ENCODE measurements at places on chromosomes 2 and 18.

- no peak for DNase-seq
Measured at GRCh38 chr2:179664972-179665812, 196.2 kb downstream of the ZNF385B start.

DNA sequence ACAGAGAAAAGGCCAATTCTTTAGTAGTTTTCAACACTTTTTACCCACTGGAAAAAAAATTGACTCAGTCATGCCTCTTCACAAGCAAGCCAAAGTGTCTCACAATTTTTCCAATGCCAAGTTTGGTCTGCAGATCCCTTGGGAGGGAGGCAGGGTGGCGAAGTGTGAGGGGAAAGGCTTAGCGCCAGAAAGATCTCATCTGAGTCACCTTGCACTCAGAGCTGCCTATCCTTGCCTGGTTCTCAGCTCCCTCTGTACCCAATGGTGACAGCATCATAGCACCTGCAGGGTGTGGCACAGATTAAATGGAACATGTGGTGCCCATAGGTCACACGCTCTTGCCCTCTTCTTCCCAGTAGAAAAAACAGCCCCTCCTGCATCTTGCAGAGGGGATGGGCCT lies 55.2 kb upstream of the GYPC start:
- no peak for DNase-seq

DNA sequence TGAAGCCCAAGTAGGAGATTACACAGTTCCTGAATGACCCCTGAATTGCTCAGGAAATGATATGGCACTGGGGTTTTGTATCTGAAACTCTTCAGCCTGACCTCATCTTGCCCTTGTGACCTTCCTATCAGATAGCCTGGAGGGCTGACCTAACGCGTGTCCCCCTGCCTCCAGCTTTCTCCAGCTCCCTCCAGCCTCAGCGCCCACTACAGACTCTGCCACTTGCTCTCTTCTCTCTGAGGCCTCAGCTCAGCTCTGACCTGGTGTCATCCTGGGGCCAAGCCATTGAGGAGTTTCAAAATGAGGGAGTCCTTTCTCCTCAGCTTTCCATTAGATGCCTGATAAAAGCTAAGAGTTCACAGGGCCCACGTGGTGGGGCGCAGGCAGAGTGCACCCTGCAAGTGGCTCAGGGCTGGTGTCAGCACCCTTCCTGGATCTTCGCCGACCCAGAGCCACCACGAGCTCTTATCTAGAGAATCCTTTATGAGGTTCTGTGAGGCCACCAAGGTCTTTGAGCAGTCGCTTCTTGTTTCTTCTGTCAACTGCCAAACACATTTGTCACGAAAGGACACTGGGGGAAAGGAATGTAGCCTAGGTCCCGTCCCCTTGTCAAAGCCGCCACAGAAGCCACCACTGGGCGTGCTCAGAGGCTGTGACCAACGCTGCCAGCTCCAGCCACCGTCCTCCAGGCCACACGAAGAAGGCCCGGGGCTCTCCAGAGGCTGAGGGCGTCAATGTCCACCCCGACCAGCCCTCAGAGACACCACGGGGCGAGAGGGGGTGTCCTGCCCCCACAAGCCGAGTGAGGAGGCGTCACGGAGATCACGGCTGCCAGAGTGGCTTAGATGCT lies 131.3 kb upstream of the GPC1 start:
- DNase-seq = no peak

DNA sequence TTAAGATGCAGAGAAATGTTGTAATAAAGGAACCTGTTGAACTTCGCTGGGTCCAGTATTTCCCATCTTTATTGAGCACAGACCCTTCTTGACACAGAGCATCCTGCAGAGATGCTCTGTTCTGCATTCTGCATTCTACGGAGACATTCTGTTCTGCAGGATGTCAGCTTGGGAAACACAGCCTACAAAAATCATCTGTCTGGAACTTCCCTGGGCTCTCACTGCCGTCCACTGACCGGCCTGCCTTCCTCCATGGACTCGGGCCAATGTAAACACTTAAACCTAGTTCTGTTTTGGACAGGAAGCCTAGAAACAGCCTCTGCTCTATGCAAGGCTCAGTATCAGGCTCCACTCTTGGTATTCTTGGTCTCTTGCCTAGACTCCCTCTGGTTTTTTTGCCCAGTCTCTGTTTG lies 90.0 kb upstream of the PPP1CB start:
- no peak for DNase-seq

DNA sequence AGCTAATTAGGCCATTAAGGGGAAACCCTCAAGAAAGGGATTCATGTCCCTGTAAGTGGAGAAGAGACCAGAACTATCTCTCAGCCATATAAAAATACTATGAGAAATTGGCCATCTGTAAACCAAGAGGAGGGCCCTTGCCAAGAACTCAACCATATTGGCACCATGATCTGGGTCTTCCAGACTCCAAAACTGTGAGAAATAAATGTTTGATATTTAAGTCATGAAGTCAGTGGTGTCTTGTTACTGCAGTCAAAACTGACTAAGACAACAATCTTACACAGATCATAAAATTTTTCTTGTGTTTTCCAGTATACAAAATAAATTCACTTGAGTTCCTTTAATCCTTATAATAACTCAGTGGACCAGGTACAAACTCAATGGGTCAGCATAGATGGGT lies 589.8 kb upstream of the CDH2 start:
- DNase-seq = no peak

GRCh38 chr2:71897836-71898235 lies 249.8 kb downstream of the CYP26B1 start:
- no peak for DNase-seq

DNA sequence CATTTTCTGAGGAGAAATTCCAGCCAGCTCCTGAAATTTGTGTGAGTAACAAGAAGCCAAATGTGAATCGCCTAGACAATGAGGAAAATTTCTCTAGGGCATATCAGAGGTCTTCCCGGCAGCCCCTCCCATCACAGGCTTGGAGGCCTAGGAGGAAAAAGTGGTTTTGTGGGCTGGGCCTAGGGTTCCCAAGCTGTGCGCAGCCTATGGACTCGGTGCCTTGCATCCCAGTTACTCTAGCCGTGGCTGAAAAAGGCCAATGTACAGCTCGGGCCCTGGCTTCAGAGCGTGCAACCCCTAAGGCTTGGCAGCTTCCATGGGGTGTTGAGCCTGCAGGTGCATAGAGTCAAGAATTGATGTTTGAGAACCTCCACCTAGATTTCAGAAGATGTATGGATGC lies 556.2 kb upstream of the DSEL start:
- no peak for DNase-seq

DNA sequence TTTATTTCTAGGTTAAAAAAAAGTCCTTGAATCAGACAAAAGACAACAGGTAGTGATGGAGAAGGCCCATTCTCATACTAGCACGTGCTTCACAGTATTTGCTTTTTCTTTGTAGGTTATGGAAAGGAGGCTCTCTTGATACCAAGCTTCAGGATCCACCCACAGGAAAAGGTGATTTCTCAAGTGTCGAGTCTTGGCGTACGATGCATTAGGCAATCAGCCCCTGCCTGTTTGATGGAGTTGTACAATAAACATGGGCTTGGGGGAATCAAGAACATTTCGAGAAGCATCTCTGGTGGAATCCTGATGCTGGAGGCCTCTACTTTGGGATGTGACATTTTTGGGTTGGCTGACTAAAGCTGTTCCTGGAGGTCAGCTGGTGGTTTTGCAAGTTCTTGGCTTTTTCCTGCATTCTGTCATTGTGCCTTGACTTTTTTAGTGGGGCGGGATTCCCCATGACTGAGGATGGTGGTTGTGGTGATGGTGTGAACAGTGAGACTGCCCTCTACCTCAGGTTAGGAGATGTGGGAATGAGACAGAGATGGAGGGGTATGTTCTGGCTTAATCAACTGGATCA lies 231.5 kb upstream of the SPRED2 start:
- DNase-seq = no peak

GRCh38 chr2:188622601-188623260 lies 331.1 kb downstream of the GULP1 start:
- DNase-seq = no peak

DNA sequence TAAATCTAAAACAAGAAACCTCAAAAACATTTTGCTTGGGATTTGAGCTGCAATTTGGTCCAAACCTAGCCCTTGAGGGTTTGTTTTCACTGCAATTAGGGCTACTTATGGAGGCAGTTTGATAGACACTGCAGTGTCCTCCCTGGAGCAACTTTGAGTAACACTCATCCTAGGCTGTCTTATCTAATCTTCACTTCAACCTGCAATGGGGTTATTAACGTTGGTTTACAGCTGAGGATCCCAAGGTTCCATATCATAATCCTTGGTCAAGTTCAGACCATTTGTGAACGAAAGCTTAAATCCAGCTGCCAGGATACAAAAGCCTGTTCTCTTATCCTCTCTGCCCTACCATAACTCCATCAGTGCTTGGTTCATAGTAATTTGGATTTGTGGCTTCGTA lies 2.5 kb downstream of the ANXA4 start:
- DNase-seq = no peak

DNA sequence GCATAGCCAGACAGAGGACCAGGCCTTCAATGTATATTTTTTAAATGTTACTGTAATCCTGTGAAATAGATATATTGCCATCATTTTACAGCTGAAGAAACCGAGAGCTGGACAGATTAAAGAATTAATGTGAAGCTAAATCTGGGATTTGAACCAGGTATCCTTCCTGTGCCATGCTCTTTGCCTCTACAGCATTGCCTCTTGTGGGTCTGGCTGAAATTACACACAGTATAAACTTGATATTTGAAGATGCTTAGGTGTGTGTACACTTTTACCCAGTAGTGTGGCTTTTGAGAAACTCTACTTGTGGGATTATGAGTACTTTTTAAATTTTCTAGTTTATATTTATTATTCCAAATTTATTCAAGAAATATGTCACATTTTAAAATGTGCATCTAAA lies 264.5 kb downstream of the CNTNAP5 start:
- DNase-seq = no peak

DNA sequence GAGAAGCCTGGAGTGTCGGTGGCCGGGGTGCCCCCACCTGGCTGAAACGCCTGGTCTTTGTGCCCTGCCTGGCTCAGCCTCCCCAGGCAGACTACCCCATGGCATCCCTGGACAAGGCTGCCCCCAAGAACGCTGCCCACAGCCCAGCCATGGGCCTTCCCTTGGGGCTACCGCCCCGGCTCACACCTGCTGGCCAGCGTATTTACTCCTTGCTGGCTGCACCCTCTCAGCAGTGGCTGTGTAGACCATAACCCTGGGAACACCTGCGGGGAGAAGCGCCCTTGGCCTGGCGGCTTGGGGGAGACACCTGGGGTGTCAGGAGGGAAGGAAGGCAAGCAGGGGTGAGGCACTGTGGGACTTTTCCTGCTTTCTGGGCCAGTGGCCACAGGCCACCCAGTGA lies 17.3 kb downstream of the CAPN10 start:
- no peak for DNase-seq

DNA sequence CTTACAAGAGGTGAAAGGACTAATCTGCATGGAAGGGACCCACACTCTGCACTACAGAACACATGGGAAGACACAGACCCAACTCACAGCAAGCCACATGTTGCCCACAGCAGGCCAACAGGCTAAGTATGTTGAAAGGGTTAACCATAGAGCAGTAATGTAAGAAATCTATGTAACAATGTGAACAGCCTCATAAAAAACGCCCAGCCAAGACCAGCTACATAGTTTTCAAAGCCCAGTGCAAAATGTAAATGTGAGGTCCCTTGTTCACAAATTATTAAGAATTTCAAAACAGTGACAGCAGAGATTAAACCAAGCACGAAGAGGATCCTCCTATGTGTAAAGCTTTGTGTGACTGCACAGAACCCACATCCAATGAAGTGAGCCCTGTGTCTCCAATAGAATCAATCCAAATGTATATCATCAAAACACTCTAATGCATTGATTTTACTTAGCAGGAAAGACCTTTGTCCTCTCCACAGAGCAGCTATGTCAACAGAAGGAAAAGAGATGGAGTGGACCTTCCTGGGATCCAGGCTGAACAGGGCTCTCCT lies 210.1 kb downstream of the AGPS start:
- DNase-seq = no peak

DNA sequence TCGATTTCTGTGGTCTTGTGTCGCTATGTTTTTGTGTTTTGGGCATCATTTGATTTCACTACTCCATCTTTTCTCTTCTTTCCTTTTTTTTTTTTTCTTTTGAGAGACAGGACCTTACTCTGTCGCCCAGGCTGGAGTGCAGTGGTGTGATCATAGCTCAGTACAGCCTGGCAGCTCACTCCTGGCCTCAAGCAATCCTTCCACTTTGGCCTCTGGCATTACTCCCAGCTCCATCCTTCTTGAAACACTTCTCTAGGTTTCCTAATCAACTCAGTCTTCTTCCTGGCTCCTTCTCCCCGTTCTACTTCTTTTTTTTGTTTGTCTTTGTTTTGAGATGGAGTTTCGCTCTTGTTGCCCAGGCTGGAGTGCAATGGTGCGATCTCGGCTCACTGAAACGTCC lies 26.5 kb downstream of the TCF23 start:
- no peak for DNase-seq

DNA sequence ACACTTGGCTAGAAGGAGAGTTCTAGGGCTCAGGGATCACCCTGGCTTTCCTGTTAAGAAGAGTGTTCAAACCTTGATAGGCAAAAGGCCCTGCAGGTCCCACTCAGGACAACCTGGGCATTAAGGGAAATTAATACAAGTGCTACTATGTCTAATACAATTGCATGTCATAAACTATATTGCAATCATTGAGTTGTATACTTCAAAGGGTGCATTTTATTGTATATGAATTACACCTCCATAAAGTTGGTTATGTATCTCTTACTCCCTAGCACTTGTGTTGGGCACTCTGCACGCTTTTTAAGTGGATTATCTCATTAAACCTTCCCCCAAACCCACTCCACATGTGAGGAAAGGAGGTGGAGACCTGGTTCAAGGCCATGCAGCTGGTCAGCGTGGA lies 172.1 kb upstream of the GLI2 start:
- DNase-seq = no peak

DNA sequence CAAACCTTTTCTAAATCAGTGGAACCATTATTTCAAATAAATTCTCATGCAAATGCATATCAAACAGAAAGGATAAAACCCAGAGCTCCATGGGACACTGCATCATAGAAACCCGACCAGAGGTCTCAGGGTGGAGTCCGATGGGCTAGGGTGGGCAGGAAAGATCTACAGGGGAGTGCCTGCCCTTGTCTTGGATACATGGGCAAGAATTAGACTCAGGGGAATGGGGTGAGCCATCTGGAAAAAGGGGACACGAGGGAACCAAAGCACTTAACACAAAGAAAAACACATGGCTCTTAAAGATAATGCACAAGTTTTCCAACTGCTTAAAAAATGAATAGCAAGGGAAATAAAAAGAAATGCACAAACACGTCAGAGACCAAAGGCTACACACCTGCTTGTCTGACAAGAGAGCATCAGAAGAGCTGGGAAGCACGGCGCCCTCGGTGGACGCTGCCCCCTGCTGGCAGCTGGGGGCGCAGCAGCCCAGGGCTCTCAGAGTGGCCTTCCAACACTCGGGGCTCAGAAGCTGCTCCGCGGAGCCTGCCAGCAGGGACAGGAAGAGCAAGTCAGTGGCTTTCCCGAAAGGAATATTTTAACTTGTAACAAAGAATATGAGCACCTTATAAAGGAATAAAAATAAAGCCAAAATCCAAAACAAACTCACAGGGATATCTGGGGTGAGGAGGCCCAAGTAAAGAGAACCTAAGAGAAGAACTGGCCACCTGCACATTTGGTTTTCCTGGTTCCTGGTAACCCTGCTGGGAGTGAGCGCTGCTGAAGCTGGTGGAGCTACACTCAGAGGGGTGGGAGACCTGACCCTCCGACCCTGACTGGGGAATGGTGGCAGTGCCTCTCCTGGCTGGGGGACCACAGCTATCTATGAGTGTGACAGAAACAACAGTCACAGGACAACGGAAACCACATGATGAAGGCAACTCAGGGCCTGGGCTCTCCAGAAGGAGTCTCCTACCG lies 54.5 kb downstream of the SIGLEC15 start:
- peak; percentile 70 for DNase-seq

GRCh38 chr2:240217431-240218301 lies 77.2 kb upstream of the OTOS start:
- DNase-seq = no peak

GRCh38 chr2:46539327-46540276 lies 60.2 kb downstream of the TMEM247 start:
- no peak for DNase-seq

Measured in GM12865 (cell line).